AG09309 (cell line): ENCODE measurements at places on chromosomes 4 and X.

- no peak for DNase-seq
These were observed 39.5 kb upstream of the ZFX start for GRCh38 chrX:24110069-24110468.

- no peak for DNase-seq
These were observed 83.1 kb upstream of the SPIN4 start for GRCh38 chrX:63434206-63434605.

DNA sequence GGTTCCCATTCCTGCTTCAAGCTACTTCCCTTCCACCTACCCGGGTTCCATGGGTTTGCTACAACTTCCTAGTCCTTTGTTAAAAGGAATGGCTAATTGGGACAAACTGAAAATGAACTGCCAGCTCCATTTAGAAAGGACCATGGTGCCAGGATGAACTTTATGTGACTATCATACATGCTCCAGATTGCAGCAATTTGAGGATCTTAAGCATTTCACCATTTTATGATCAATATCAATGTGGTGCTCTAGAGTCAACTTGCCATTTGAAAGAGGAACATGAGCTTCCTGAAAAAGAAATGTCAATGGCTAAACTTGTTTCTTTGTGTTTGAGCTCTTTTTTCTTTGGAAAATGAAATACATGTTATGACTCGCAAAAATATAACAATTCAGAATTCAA is 92.7 kb upstream of the IL15 start:
- DNase-seq: no peak

- DNase-seq: peak; percentile 37
These were observed 49.3 kb downstream of the APELA start for GRCh38 chr4:164926301-164926700.

GRCh38 chr4:36332023-36332781 is 50.8 kb downstream of the DTHD1 start:
- no peak for DNase-seq

- DNase-seq: no peak
These were observed 305.8 kb upstream of the ANXA10 start for GRCh38 chr4:167786504-167786903.

- DNase-seq: no peak
These were observed 230.4 kb upstream of the PPP1R2C start for GRCh38 chrX:43008356-43008755.

DNA sequence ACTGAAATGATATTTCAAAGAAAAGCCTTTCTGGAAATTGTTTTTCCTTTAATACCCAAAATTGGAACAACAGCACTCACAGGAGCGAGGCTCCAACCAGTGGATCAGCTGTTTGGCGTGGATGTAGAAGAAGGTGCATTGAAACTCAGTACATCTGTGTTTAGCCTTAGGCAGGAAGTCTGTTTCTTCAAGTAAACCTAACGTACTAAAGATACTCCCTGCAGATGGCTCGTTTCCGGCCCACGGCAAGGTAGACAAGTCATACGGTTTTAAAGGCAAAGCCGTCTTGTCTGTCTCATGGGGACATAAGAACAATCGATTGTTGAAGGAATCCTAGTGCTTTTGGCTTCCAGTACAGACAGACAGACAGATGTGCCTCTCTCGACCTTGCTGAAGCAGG is 50.0 kb upstream of the CLCN4 start:
- no peak for DNase-seq

DNA sequence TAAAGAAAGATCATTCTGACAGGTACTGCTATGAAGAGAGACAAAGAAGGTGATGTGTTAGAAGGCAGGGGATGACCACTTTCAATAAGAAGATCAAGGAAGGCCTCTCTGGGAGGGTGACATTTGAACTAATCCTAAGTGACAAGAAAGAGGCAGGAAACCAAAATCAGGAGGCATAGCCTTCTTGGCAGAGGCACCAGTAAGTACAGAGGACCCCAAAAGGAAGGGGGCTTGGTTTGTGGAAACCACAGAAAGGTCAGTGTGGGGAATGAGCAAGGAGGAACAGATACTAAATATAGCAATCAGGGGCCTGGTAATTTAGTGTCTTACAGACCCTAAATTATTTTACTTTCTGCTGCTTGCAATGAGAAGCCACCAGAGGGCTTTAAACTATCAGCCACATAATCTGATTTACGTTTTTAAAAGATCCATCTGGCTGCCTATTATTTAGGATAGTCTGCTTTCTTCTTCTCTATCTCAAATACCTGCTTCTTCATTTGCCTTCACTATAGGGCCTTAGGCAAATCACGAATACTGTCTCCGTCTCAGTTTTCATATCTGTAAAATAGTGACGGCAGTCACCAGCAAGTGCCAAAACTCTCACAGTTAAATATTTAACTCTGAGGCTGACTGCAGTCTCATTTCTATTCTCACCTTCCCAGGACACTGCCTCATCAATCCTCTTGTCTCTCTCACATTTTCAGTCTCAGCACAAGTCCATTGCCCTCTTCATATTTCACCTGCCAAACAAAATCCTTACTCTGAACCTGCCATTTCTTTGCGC is 16.7 kb downstream of the NR3C2 start:
- no peak for DNase-seq

- no peak for DNase-seq
These were observed 60.9 kb downstream of the SOWAHB start for GRCh38 chr4:76836860-76837562.
